PC-9 (cell line): ENCODE measurements at places on chromosomes 13 and 19.

DNA sequence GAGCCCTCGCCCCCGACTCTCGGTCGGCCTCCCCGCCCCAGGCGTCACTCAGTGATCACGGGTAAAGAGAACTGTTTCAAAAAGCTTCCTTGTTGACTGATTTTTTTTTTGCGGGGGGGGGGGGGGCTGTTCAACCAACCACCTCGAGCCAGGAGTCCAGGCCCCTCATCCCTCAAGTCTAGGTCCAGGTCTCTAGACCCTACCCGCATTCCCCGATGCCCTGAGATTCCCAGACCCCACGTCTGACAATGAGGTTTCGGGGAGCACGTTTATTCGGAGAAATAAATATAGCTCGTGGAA is 4.3 kb downstream of the HRC start:
- peak; percentile 28 for DNase-seq

DNA sequence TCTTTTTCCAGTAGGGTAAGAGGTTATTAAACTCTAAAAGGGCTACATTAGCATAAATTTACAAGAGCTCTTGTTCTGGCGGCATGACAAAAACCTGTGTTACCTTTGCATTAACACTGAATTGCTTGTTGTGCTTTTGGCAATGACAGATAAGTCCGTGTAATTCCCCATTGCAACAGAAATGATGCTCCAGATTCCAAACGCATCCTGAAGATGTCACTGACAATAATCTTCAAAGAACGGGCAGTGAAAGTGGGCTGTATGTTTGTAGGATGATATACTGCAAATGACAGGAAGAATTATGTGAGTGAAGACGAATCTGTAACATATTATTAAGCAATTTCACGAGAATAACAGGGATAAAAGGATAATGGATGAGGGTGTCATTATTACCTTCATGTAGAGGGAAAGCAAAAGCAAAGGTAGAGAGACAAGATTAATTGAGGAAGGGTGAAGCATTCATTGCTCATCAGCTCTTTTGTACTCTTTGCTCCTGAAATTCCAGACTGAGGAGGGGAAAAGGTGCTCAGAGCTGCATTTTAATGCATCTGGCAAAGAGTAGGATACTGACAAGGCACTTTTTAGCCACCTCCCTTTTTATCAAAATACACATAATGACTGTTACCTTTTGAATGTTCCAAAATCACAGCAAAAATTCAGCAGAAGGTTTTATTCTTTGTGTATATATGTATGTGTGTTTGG is 38.5 kb upstream of the MAB21L1 start:
- DNase-seq, result no peak

GRCh38 chr13:62207388-62207787 is 791.7 kb upstream of the PCDH20 start:
- no peak for DNase-seq

DNA sequence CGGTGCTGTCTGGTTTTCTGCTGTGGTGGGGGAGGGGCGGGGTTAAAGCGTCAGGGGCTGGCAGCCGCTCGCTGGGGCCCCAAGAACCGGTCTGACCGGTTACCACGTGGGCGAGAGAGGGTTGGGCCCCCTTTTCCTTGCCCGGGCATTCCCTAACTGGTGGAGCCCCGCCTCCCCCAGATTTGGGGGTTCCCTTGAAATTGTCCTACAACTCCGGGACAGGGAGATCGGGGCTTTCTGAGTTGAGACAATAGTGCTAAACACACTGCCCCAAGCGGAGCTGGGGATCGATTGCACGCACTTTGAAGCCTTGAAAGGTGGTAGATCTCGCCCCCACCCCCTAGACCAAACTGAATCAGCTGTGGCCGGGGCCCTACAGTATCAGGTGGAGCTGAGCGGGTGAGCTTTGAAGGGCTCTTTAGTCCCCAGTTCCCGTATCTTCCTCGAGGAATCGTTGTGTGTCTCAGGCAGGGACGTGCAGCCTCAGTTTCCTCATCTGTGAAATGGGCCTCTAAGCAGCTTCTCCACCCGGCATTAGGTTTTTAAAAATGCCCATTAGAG is 4.8 kb downstream of the IER2 start:
- peak; percentile 89 for DNase-seq

DNA sequence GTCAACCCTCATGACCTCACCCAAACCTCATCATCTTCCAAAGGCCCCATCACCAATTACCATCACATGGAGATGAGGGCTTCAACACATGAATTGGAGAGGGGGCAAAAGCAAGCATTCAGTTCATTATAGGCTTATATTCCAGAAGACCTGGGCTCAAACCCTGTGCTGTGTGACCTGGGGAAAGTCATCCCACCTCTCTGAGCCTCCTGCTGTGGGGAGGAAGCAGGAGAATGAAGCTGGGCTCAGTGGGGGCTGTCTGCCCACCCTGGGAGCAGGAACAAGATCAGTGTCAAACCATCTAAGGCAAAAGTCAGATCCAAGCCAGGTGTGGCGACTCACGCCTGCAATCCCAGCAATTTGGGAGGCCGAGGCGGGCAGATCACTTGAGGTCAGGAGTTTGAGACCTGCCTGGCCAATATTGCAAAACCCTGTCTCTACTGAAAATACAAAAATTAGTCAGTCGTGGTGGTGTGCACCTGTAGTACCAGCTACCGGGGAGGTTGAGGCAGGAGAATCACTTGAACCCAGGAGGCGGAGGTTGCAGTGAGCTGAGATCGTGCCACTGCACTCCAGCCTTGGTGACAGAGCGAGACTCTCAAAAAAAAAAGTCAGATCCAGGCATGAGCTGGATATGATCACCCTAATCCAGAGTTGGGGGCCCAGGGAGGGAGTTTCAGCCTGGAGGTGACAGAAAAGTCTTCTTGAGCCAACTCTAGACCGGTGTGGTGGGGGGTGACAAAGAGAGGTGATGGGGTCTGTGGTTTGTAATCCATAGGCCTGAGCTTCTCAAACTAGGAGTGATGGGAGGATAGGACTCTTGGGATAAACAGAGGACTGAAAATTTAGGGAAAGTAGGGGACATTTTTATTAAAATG is 1.6 kb upstream of the TPM4 start:
- no peak for DNase-seq

GRCh38 chr13:20332361-20333096 is 100.4 kb upstream of the GJB6 start:
- DNase-seq, result no peak

DNA sequence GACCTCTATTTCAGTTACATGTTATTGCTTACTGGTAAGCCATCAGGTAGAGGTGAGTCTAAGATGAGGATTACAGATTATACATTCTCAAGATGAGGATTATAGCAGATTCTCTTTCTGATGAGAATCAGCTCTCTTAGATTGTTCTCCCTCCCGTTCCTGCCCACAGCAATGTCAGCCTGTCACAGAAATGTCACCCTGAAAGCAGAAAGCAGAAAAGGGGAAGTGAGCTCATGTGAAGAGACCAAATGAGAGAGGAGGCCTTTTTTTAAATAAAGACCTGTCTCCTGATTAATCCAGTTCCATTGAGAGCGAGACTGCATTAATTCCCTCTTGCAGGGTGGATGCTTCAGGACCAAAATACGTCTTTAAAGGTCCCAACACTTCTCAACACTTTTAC is 445.6 kb downstream of the KCTD12 start:
- no peak for DNase-seq

- DNase-seq, result no peak
Measured at GRCh38 chr13:21347753-21348318, 111.3 kb downstream of the ZDHHC20 start.

DNA sequence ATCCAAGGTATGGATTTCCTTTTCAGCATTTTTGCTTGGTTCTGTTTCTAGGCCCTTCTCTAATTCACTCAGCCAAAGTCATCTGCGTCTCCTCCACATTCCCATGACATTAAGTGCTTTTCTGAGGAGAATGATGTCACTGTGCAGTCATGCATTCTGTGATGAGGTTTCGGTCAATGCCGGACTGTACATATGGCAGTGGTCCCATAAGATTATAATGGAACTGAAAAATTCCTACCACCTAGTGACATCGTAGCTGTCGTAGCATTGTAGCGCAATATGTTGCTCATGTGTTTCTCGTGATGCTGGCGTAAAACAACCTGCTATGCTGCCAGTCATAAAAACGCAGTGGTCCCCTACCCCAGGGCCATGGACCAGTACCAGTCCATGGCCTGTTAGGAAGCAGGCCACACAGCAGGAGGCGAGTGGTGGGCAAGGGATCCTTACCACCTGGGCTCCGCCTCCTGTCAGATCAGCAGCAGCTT is 63.4 kb upstream of the TNFRSF19 start:
- peak; percentile 21 for DNase-seq

- DNase-seq, result no peak
Measured at GRCh38 chr19:3027292-3027691, 1.8 kb downstream of the TLE2 start.

- peak; percentile 33 for DNase-seq
Measured at GRCh38 chr19:12784871-12785430, 6.3 kb upstream of the JUNB start.

DNA sequence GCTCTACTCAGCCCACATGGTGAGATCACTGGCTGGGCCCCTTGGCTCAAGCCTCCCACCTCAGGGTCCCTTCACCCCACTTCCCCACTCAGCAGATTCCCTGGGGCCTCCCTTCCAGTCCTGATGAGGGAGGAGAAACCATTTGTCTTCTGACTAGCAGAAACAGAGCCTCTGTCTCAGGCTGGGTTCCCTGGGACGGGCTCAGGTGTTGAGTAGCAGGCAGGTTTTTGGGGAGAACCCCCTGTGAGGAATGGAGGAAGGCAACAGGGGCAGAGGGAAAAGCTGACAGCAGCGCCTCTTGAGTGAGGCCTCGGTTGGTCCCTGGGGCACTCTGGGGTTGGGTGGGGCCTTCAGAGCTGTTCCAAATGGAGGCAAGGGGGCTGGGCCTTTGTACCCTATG is 452.2 kb downstream of the TSHZ3 start:
- DNase-seq, result no peak

- no peak for DNase-seq
Measured at GRCh38 chr13:113906571-113906970, 42.7 kb upstream of the GAS6 start.

- no peak for DNase-seq
Measured at GRCh38 chr19:35204799-35205732, 23.5 kb downstream of the FAM187B start.

GRCh38 chr13:88908961-88909441 is 1237.8 kb downstream of the SLITRK5 start:
- no peak for DNase-seq

DNA sequence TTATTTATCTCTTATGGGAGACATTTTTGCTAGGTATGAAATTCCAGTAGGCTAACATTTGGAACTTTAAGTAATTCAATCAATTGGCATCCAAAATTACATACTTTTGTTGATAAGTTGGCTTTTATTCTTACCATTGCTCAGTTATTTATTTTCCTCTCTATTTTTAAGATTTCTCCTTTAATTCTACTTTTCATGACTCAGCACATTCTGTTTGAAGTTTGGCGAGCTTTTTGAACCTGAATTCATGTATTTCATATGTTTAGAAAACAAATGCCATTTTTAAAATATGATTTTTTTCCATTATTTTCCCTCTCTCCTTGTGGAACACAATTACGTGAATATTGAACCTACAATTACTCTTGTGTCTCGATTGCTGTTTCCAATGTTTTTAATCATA is 2896.3 kb upstream of the PCDH20 start:
- DNase-seq, result no peak

- no peak for DNase-seq
Measured at GRCh38 chr13:22422712-22423111, 751.8 kb downstream of the FGF9 start.

DNA sequence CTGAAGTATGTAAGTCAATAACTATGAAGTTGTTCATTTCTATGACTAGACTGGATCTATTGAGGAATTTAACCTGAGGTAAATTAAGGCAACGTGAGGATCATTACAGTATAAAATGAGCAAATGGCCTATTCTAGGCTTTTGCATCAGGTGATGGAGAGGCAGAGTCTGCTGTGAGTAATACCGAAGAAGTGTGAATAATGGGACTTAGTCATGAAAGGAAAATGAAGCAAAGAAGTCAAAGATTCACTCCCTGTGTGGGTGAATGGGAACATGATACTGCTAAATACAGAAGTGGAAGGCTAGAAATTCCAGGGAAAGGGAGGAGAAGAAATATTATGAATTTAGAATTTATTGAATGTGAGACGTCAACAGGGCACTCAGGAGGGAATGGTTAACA is 774.1 kb downstream of the LIG4 start:
- no peak for DNase-seq

DNA sequence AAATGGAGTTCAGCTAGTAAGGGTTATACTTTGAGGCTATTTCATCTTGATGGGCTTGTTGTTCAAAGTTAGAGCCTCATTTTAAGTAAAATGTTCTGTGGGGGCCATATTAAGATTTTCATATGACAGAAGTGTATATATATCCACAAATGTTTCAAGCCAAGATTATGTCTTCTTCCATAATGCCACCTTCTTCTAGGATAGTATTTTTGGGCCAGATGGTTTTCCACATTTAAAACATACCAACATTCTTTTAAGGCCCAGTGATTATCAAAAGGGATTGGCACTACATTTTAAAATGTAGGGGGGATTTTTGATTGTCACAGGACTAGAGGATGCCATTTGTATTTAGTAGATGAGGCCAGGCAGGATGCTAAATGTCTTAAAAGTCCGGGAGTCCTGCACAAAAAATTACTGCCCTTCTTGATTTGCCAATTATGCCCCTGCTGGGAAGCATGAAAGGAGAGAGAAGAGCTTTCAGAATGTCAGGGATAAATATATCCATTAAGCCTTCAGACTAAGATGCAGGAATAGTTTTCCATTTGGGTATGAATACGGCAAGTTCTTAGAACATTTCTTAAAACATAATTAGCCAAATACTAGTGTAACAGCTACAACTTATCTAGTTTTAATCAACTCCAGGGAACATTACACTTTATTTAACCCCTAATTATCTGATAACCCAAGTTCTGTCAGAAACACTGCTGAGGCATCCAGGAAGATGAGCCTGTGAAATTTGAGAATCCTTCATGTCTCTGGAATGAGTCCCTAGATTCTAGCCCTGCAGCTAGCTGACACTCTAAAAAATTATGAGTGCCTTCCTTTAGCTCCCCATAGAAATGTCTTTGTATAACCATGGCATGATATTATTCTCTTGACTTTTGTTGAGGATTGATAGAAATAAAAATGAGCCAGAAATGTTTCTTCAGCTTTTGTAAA is 34.0 kb downstream of the ITM2B start:
- DNase-seq, result no peak

- peak; percentile 80 for DNase-seq
Measured at GRCh38 chr19:47253467-47253881, 2.9 kb upstream of the CCDC9 start.
